Epithelial cell of proximal tubule (primary cell): ENCODE measurements at places on chromosomes 1 and 21. TPM values are rescaled to one million over a fixed set of nuclear protein-coding genes. Genes with fewer than 3 reads are reported as not detected.

Gene SPRR2F
- total RNA-seq: not detected in 2 replicates

Gene ATAD3C
- total RNA-seq: under 0.01 and 0.36 TPM in 2 replicates

Gene TEX50
- total RNA-seq: not detected in 2 replicates

Gene GPR37L1
- total RNA-seq: 0.06 and 0.07 TPM in 2 replicates

Gene CSTB
- 11.0 and 20.1 TPM in 2 replicates for total RNA-seq

Gene MYOG
- total RNA-seq: not detected in 2 replicates

Gene S100A13
- total RNA-seq: 186 and 345 TPM in 2 replicates

Gene SOX13
- total RNA-seq: 5.7 and 16.2 TPM in 2 replicates

Gene FCRL2
- total RNA-seq: not detected in 2 replicates

Gene PROX1
- total RNA-seq: under 0.01 and 0.06 TPM in 2 replicates

Gene SLC9C2
- total RNA-seq: not detected in 2 replicates

Gene PTGS2
- total RNA-seq: 4.3 and 8.7 TPM in 2 replicates

Gene RAB42
- 14.5 and 18.3 TPM in 2 replicates for total RNA-seq

Gene RXFP4
- not detected in 2 replicates for total RNA-seq

DNA sequence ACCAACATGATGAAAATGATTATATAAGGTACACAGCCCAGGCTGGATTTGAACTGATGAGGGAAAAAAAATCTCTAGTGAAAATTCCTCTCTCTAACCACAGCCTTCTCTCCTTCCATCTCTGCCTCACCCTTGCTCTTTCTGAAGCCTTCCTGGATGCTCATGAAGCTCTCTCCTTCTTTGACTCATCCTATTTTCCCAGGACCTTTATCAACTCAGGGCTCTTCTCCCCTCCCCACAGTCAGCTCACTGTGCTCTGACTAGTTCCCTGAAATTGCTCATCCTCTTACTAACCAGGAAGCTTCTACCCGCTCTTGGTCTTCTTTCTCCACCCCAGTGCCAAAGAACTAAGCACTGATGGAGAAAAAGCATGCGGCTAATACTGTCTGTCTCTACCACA, 46.4 kb upstream of the ERG start:
- DNase-seq: no peak

- DNase-seq: no peak
Measured at GRCh38 chr1:28027660-28028059, 60.8 kb downstream of the EYA3 start.

DNA sequence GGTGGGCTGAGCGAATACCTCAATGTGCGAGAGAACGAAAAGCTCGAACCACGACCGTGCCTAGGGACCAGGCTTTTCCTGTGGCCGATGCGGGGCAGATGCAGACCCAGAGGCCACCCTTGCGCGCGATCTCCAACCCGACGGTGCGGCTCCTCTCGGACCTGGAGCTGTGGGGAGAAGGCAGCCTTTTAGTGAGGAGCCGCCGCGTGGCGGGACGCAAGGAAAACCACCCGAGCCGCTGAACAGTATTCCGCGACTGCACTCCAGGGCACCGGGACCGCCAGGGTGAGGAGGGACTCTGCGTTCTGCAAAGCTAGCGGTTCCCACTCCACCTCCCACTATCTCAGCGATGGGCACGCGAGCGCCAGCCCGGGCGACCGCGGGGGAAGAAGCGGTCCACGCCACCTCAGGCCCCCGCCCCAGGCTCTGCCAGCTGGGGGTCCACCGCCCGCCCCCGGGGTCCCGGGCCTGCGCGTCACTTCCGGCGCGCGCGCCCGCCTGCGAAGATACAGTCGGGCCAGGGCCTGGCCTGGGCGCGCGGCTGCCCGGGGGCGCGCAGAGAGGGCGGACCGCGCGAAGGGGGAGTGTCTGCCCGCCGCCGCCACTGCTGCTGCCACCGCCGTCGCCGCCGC, 66.5 kb upstream of the PRKACB start:
- DNase-seq: no peak

DNA sequence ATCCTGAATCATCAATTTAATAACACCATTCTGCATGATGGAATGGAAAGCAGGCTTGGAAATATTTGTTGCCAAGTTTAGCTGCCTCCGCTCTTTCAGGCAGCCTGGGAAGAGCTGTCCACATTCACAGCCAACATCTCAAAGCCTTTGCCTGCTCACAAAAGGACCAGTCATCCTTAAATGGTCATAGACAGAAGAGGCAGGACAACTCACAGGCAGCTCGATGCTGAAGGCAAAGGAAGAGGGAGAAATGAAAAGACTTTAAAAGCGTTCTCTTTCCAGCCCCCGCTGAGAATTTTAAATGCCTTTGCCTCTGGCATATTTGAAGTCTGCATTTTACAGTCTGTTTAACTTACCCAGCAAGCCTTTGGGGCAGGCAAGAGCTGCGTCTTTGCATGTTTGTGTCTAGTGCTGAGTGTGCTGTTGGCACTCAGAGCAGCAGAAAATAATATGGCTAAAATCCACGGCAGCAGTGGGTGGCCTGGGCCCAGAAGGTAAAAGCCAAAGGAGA, 68.9 kb downstream of the NMNAT2 start:
- DNase-seq: no peak

DNA sequence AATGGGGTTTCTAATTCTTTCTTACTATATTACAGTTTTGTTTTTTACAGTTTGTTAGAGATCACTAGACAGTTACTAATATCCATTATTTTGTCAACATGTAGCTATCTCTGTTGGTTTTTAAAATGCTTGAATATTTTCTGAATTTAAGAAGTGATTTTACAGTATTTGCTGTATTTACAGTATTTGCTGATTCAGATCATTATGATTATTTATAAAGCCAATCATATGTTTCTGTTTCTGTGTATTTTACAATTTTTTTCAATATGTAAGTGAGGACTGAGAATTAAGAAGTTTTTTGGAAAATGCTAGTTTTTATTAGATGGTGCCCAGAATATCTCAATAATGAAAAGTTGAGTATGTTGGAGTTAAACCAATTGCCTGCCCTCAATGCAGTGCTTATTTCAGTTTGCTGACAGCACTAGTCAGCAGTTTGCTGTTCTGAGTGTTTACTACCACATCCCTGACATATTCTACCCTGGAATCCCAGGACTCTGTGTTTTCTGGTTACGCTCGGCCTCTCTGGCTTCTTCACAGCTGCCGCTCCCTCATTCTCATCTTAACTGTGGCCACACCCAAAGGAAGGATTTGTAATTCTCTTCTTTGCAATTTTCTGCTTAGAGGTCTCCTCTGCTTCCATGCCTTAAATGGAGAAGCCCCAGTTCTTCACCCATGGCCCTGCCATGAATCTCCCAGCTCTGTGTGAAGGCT, 68.0 kb upstream of the BACH1 start:
- DNase-seq: peak; percentile 69

DNA sequence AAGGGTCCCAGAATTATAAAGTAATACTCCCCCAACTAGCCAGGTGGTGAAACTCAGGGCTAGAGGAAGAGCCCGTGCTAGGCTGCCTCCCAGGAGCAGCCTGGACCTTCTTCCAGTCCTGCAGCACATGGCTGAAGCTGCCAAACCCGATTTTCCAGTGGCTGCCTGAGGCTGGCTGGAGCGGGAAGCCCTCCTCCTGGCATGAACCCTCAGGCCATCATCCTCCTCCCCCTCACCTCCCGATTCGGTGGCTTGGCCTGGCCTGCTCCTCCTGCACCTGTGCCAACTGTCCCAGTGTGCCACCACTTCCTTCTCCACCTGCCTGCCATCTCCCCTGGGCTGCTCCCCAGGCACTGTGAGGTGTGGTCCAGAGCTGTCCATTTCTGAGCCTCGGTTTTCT, 3.0 kb upstream of the TSPAN1 start:
- no peak for DNase-seq

GRCh38 chr1:233998891-233999290, 94.4 kb downstream of the SLC35F3 start:
- DNase-seq: no peak

DNA sequence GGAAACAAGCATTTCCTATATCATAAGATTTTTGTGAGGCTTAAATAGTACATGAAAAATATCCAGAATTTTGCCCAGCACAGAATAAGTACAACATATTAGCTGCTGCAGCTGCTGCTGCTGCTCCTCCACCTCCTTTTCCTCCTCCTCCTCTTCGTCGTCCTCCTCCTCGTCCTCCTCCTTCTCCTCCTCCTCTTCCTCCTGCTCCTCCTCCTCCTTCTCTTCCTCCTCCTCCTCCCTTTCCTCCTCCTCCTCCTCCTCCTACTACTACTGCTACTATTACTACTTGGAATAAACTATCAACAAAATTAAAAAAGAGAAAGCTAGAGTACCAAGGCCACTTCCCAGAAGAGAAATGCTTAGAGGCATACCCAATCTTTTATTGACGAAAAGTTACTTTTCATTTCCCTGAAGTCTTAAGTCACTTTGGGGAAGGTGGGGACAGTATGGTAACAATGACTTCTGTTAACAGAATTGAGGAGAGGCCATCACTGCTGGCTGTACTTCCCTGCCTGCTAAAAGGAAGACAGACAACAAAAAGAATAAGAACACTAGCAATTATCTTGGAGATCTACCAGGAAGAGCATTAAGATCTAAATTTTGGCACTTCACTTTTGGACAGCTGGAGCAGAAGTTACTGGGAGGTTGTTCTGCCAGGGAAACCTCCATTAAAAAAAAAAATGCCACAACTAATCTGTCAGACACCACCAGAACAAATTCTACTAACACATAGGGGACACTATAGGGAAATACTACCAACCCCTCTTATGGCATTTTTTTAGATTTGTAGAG, 7.1 kb downstream of the DENND1B start:
- no peak for DNase-seq

- DNase-seq: no peak
Measured at GRCh38 chr1:77672374-77672773, 10.1 kb downstream of the ZZZ3 start.

GRCh38 chr1:99751877-99752504, 14.4 kb downstream of the FRRS1 start:
- DNase-seq: no peak

- no peak for DNase-seq
Measured at GRCh38 chr21:35635261-35635660, 425.1 kb downstream of the SETD4 start.

- no peak for DNase-seq
Measured at GRCh38 chr1:223176437-223176836, 33.4 kb upstream of the TLR5 start.

DNA sequence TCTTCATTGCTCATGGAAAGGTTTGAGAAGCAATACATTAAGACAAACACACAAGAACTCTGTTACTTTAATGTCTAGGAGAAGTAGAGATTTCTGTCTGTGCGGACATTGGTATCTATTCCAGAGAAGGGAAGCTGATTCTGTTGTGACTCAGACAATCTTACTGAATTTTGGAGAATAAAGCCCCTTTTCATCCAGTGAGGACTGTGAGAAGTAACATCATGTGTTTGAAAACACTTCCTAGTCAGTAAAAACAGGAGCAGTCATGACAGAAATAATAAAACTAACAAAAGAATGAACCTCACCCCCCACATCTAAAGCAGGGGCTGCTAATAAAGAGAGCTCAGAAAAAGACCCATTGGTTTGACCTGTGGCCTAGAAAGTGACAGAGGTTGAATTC, 46.6 kb downstream of the NEK7 start:
- DNase-seq: no peak

DNA sequence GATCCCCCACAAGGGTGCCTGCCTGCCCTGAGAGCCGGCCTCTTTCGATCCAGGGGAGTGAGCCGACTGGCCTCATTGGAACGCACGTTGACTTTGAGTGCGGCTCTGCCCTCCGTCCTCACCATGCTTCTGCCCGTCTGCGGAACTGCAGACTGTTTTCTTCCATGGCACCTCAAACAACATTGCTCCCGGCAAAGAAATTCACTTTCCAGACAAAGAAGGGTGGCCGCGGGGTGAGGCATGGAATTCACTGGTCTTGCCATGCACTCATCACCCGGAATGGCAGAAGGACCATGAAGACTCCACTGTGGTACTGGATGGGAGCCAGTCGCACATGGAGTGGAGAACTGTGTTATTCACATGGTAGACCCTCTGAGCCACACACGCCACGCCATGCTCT, 169.5 kb downstream of the NPHP4 start:
- DNase-seq: no peak

DNA sequence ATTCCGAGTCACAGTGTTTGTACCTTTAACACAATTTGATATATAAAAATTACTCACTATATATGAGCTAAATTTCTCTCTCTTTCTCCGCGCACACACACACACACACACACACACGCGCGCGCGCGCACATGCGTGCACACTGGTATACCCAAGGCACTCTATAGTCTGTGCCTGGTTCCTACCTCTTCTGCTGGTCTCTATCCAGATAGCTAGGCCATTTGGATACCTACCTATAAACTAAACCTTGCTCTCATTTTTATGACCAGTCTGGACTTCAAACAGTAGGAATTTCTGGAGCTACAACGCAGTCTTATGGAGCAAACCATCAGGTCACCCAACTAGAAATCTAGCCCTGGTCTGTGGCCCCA, 97.1 kb upstream of the MAGI3 start:
- DNase-seq: no peak

DNA sequence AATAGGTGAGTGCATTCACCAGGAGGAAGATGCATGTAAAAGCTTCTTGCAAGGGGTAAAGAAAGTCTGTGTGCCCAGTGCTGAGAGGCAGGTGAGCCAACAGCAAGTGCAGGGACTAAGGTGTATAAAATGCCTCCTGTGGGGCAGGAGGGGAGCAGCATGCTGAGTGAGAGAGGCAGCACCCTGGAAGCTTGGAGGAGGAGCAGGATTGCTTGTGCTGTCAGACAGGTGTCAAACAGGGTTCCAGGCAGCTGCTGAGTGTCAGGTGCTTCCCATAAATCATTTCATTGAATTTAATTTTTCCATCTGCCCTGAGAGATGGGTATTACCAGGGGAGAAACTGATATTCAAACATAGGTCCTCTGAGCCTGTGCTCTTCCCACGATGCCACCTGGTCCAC, 13.9 kb downstream of the BSND start:
- DNase-seq: no peak

DNA sequence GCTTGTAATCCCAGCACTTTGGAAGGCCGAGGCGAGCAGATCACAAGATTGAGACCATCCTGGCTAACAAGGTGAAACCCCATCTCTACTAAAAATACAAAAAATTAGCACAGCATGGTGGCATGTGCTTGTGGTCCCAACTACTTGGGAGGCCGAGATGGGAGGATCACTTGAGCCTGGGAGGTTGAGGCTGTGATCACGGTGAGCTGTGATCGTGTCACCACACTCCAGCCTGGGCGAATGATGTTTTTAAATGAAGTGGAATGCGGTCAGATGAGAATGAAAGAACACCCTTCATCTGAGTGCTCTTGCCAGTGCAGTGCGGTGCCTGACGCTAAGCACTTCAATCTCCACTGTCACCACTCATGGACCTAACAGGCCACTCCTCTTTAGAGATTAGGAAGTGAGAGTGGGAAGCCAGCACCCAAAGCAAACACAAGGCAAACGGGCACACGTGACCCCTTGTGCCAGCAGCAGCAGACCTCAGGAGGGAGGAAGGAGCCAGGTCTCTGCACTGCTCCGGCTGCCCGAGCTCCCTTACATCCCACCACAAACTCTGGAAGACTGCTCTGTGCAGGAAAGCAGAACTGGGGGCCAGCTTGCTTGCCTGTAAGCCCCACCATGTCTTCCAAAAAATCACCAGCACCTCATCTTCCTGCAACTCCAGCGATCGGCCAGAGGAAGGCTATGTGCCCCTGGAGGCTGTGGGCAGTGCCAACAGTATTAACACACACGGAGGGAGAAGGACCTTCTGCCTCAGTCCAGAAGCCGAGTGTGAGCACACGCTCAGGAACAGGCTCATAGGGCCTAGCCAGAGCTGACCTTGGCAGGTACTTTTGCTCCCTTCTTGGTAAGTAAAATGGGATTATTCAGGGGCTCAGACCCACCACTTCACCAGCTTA, 9.7 kb downstream of the CTNNBIP1 start:
- DNase-seq: no peak
